Trophoblast cell (in vitro differentiated cells and primary cell): ENCODE measurements at places on chromosomes 2 and 18.

- peak; percentile 55 for DNase-seq
These were observed 50.3 kb downstream of the ARL4C start for GRCh38 chr2:234446404-234447076.

- DNase-seq = no peak
These were observed 87.3 kb downstream of the ANTXR1 start for GRCh38 chr2:69100220-69100723.

DNA sequence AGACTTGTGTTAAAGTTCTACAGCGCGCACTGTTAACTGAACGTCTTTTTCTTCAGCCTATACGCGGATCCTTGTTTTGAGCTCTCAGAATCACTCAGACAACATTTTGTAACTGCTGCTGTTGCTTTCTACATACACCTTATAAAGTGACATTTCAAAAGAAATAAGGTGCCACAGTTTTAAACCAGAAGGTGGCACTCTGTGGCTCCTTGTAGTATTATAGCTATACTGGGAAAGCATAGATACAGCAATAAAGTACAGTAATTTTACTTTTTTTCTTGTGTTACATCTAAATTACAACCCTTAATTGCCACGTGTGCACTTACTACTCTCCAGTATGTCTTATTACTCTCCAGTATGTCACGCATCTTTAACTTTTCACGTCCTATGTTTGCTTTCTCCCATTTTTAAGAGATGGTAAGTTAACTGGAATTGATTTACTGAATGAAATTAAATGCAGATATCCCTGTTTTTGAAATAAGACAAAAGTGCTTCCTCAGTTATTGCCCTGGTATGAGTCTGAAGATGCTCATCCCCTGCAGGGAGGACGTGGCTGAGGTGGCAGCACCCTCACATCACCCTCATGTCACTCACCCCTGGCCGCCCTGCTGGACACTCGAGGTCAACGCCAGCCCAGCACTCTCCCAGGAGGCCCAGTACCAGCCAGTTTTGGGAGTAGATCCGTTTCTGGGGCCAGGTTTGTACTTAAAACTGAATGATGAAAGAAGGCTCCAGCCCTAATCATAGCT lies 37.8 kb downstream of the GORASP2 start:
- peak; percentile 30 for DNase-seq

GRCh38 chr18:40006634-40007033 lies 1948.4 kb upstream of the PIK3C3 start:
- DNase-seq = no peak

DNA sequence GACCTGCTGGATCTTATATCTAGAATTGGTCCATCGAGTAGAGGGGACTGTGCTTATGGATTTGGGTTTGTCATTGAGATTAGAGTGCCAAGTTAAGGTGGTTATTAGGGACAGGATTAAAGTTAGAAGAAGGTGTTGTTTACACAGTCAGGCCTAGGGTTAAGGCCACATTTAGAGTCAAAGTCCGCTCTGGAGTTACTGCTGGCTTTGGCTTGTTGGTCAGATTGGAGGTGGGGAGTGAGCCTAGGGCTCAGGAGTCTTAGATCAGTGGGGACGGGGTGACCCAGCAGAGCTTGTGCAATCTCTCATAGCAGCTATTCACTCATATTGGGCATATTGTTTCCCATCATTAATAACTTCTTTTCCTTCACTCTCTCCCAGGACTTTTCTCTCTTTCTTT lies 13.5 kb upstream of the EPAS1 start:
- no peak for DNase-seq

GRCh38 chr2:28633204-28633603 lies 118.4 kb upstream of the PPP1CB start:
- peak; percentile 31 for DNase-seq

DNA sequence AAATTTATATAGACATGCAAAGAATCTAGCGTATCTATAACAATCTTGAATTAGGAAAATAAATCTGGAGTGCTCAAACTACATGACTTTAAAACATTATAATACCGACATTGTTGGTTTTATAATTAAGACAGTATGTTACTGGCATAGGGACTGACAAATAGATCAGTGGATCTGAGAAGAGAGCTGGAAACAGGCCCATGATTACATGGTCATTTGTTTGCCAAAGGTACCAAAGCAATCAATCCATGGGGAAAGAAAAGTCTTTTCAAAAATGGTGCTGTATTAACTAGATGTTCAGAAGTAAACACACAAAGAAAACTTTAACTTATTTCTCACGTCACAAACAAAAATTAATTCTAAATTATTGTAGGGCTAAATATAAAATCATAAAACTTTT lies 124.2 kb downstream of the BCL2L11 start:
- DNase-seq = no peak

DNA sequence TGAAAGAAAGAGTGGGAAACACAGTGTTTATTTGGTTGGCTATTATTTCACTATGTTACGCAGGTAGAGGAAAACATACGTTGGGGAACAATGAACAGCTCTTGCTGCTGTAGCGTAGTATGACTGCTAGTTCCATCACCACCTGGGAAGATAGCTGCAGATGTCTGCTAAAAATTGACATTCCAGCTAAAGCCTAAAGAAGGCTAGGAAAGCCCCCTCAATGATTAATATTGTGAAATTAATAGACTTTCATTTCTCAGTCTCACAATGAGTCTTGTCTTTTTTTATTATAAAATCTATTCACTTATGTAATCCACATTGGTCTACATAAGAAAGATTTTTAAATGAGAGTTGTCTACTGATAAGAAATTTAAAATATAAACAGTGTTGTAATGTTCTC lies 165.7 kb downstream of the CPS1 start:
- DNase-seq = no peak

DNA sequence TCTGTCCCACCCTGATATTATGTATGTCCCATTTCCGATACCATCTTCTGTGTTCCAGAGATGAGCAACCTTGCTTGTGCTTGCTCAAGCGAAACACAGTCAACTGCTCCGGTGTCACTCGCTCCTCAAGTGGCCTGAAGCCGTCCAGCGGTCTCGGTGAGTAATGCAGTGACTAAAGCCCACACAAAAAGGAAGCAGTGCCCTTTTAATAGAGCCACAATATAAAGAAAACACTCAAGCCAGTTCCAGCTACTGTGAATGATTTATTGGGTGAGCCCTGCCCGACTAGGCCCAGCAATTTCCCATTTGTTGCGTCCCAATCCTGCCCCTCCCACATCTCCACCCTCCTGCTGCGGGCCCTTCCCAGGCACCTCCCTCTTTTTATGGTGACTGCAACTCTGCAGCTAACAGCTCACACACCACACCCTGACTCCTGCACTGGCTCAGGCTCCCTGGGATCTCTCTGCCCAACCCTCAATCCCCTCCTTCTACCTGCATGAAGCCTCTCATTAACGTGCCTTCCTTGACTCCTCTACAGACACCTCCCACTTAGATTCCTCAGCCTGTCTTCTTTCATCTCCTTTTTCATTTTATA lies 44.2 kb upstream of the DSC1 start:
- peak; percentile 83 for DNase-seq

DNA sequence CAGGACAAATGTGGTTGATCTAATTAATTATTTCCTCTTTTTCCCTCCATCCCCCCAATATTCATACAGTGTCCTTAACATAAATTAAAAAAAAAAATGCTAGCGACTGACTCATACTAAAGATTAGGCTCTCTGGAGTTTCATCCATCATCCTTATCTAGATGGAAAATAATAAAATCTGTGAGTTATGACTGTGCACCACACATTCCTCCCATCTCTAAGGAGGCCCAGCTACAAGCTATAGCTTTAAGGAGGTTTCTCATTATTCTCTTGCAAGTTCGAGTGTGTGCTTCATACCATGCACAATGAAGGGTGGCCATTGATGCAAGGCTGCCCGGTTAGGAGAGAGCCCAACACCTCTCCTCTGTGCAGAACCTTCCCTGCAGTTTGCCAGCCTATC lies 77.3 kb downstream of the XDH start:
- DNase-seq = no peak

- DNase-seq = no peak
These were observed 511.8 kb upstream of the RAB12 start for GRCh38 chr18:8097399-8097798.

DNA sequence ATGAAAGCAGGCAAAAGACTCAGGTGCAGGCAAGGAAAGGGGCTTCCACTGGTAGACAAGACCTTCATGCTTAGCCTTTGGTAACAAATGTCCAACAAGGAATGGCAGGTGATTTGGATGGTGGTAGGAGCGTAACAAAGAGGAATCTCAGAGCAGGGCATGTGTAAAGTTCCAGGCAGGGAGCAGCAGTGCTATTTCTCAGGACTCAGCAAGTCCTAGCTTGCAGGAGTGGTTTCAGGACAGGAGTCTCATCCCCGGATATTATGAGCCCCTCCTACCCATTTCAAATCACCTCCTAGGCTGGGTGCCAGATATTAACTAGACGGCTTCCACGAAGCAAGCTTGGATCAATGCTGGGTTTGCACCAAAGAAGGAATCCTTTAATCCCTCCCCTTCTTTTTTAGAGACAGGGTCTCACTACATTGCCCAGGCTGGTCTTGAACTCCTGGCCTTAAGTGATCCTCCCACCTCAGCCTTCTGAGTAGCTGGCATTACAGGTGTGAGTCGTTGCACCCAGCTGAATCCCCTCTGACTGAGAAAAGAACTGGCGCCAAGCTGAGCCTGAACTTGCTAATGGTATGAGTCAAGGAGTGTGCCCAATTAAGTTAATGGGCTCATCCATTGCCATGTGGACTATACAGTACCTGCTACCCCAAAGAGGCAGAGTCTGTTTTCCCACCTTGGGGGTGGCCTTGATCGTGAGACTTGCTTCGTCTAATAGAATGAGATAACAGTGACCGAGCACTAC lies 190.3 kb downstream of the ARL4C start:
- DNase-seq = peak; percentile 23
